ENCODE measurements at places on chromosomes 7 and 10.

- no peak for DNase-seq
Measured at GRCh38 chr10:68725016-68725415, 4.0 kb downstream of the CCAR1 start.

- no peak for DNase-seq
Measured at GRCh38 chr7:93226310-93226709, at the start of gene HEPACAM2. Gene HEPACAM2, minus strand, starts transcription at chr7:93226469.

GRCh38 chr7:143042159-143042789 lies 9.9 kb upstream of the OR6V1 start:
- DNase-seq, result no peak

GRCh38 chr7:141227454-141227853 lies 153.6 kb downstream of the TMEM178B start:
- DNase-seq, result no peak

DNA sequence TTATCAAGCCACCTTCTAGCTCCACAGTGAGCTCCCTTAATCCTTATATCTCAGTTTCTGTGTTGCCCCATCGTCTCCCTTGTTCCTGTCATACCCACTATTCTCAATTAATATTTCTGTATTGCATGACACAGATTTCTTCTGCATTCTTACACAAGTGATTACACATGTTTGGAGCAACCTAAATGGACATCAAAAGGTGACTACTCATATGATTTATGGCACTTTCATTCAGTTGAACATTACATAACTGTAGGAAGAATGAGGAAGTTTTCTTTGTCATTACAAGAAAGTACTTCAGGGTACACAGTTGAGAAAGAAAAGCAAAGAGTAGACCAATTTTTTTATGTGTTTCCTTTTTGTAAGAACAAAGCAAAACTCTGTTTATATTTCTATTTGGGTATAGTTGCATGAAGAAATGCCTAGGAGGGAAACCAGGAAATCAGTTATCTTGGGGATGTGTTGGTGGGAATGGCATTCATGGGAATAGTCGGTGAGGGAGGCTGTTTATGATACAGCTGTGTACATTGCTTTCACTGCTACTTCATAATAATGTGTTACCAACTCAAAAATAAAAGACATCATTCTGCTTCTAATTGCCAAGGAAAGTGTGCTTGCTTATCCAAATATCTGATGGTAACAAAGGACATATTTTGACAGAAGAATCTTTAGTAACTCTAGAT lies 23.6 kb upstream of the PRSS37 start:
- no peak for DNase-seq

- DNase-seq, result no peak
Measured at GRCh38 chr10:83515001-83515400, 624.3 kb upstream of the GHITM start.

Data from putamen (tissue), 1 donor.